ENCODE measurements at places on chromosomes 2 and 18.

GRCh38 chr2:85605406-85606115 is 3.1 kb upstream of the TMEM150A start:
- DNase-seq, result no peak

GRCh38 chr2:17754773-17755425 is 961 bp downstream of the GEN1 start:
- DNase-seq, result no peak

GRCh38 chr2:18381386-18381785 is 179.1 kb downstream of the RDH14 start:
- DNase-seq, result no peak

GRCh38 chr2:113390124-113390849 is 47.2 kb upstream of the ZNG1B start:
- DNase-seq, result no peak

DNA sequence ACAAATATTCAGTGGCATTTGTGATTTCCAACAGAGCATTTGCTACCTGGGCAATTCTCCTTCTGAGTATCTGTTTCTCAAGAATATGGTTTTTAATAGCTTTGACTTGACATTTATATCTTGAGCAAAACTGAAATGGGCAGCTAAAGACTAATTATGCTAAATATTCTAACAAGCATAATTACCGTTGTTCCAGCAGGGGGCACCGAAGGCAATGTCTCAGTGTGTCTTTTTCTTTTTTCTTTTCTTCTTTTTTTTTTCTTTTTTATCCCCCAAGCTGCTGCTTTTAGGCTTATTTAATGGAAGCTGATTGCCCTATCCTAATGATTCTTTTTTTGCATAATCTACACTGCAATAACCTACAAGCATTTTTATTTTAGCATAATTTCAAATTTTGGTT is 138.9 kb upstream of the NABP1 start:
- no peak for DNase-seq

- no peak for DNase-seq
These were observed 65.7 kb downstream of the TRABD2A start for GRCh38 chr2:84815146-84815545.

GRCh38 chr18:55588111-55588869 is at the start of gene TCF4:
Gene TCF4, minus strand, starts transcription at chr18:55588192. Its CDS starts 1,076 bp downstream, at chr18:55587116.
- DNase-seq, result peak; percentile 54

- no peak for DNase-seq
These were observed 49.4 kb downstream of the PLEKHM3 start for GRCh38 chr2:207975921-207976320.

- DNase-seq, result no peak
These were observed 236.9 kb downstream of the AGPS start for GRCh38 chr2:177629357-177630024.

DNA sequence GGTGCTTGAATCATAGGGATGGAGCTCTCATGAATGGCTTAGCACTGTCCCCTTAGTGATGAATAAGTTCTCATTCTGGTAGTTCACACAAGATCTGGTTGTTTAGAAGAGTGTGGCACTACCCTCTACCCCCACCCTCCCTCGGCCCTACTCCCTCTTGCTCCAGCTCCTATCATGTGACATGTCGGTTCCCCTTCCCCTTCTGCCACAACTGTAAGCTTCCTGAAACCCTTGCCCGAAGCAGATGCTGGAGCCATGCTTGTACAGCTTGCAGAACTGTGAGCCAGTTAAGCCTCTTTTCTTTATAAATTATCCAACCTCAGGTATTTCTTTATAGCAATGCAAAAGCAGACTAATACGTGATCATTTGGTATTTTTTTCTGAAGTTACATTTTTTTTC is 1012.6 kb downstream of the BCL11A start:
- DNase-seq, result no peak

GRCh38 chr2:221850076-221850475 is 278.0 kb upstream of the EPHA4 start:
- no peak for DNase-seq

DNA sequence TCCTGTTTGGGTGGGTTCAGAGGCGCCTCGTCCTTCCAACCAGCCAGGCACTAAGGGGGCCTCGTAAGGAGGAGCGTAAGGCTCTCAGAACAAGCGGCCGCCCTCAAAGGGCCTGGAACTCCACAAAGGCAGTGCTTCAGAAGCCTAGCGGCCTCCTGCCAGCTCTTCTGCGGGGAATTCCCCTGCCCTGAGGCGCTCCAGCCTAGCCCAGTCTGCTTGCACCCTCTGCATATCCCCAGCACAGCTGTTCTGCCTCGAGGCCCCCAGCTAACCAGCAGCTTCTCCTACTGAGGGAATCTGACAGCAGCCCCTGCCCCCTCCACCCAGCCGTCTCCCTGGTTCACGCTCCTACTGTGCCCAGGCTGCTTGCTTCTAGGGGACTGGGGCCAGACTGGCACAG is 265.9 kb downstream of the TFCP2L1 start:
- DNase-seq, result no peak

DNA sequence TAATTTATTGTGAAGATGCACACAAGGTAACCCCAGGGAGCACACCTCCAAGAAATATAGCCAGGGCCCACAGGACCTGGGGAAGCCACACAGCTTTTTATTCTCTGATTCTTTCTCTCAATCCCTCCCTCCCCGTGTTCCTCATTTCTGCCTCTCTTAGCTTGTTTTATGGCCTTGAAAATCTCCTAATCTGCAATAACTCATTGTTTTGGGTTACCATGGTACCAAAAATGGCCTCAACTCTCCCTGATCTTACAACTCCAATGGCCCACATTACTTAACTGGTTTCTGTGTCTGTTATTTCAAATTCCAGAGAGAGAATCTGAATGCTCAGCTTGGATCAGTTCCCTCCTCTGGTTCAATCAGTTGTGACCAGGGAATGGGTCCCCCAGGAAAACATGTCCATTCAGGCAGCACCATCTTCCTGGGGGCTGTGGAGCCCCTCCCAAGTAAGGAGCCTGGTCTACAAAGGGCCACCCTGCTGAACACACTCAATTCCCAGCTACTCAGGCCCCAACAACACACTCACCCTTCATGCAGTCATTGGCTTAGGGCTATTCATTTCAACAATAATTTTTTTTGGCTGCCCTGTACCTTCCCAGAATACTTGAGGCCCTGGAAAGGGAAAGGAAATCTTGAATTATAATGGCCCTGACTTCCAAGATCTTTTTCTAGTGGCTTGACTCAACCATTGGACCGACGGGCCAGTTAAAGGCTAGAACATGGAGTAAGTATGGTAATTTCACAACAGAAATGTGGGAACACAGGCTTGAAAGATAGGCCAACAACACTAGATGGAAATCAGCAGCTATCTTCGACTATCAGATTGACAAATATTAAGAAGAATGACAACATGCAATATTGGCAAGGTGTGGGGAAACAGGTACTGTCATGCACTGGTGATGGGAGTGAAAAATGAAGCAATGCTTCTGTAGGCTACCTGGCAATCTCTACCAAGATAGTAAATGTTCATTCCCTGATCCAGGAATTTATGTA is 41.6 kb upstream of the ST3GAL5 start:
- DNase-seq, result no peak

GRCh38 chr2:218363736-218364135 is 7.1 kb downstream of the CATIP start:
- DNase-seq, result no peak

DNA sequence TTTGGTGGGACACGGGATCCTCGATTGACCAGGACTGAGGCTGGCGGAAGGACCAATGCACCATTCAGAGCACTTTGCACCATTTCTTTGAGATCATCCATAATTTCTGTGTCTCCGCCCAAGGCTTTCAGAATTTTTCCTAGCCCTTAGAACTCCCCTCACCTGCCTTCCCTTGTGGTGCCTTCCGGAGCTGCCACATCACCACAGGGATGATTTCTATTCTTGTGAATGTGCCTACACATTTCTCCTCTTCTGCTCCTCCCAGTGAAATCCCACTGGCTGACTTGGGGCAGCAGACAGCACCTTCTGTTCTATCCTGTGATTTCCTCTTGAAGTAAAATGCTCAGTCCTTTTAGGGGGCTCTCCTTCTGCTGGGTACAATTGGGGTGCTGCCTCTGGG is 11.2 kb downstream of the ACOXL start:
- no peak for DNase-seq

GRCh38 chr2:121279476-121280220 is 5.4 kb downstream of the TFCP2L1 start:
- no peak for DNase-seq

DNA sequence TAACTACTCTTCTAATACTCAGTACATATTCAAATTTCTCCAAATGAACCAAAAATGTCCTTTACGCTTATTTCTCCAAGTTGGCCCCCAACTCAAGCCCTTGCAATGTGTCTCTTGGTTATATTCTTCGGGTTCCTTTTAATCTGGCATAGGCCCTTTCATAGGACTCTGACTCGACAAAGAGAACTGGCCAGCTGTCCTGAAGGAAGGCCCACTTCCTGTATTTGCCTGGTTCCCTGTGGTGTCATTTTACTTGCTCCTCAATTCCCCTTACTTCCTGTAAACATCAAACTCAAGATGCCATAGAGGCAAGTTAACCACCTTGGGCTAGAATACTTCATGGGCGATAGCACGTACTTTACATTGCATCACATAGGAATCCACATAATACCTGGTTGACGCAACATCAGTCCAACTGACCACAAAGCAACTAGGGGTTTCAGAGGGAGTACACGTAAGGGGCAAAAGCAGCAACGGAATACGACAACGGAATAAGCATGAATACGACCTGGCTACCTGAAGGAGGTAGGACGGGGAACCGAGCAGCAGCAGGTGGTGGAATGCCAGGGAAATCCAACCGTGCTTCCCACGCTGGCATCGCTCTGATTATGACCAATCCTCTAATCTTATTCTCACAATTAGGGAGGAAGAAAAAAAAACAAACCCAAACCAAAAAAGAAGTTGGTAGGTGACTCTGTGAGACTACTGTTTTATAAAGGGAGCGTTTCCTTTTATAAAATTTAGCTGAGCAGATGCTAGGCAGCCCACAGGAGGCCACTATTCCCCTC is 823 bp upstream of the GORASP2 start:
- peak; percentile 21 for DNase-seq

- DNase-seq, result no peak
These were observed 7.3 kb downstream of the IER3IP1 start for GRCh38 chr18:47168913-47169312.

DNA sequence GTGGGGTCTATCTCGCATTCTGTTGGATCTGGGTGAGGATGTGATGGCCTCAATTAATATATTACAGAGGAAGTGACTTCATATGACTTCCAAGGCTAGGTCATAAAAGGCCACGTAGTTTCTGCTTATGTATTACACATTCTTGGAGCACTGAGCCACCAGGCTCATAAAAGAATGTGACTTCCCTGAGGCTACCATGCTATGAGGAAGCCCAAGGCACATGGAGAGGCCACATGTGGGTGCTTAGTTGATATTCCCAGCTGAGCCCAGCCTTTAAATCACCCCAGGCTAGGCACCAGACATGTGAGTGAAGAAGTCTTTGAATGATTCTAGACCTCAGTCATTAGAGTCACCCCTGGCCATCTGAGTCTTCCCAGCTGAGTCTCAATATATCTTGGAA is 13.3 kb upstream of the REEP1 start:
- no peak for DNase-seq

DNA sequence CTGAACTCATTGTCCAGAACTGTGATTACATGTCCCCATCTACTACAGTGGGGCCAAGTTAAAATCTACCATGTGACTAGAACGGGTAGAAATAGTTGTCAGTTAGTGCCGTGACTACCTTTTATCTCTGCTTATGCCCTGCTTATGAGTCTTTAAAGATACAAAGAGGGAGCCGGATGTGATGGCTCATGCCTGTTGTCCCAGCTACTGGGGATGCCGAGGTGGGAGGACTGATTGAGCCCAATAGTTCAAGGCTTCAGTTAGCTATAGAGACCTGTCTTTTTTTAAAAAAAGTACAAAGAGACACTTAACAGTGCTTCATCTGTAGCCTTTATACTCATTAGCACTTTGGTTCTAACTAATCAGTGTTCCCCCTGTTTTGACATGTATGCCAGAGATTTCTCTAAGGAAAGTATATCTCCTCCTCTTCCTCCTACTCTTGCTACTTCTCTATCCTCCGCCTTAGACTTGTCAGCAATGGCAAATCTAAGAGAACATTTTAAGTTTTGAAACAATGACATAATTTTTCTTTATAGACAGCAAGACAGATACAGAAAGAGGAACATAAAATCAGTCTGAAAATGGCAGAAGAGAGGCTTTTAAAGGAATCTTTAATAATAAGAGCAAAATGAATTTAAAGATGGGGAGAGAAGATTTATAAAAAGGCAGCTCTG is 45.0 kb downstream of the NBEAL1 start:
- DNase-seq, result no peak

DNA sequence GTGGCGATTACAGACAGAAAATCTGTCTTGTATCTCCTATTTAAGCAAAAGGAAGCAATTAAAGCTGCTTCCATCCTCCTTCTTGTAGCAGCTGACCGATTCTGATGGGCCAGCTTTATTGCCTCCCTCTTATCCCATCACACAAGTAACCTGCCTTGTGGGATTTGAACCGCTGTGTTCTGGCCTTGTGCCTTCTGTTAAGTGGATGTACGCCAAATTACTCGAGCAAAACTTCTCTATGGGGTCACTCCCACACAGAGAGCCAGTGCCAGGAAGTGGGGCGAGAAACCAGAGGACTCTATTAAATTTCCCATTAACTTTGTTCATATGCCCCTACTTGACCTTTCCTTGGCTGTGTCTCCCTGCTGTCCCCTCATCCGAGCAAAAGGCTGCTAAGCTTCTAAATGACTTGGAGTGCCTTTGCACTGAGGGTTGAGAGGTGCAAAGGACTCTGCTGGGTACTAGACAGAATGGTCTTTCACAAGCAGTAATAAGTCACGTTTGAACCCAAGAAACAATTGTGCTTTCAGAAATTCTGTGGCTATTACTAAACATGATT is 672.5 kb downstream of the MBD2 start:
- no peak for DNase-seq

DNA sequence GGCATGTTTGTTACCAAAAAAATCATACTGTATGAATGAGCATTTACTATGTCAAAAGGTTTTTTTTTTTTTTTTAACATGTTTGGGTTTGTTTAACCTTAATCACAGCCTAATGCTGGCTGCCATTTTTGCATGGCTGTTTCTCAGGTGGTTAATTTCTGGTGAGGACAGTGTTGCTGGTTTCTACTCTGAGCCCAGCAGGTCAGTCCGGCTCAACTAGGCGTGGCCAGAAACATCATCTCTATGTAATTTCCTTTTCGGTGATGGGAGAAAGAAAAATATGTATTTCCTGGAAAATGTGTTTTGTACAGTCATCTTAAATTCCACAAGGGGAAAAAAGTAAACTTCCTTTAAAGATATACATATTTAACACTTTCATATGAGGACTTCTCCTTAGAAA is 24.9 kb upstream of the BZW1 start:
- DNase-seq, result no peak

DNA sequence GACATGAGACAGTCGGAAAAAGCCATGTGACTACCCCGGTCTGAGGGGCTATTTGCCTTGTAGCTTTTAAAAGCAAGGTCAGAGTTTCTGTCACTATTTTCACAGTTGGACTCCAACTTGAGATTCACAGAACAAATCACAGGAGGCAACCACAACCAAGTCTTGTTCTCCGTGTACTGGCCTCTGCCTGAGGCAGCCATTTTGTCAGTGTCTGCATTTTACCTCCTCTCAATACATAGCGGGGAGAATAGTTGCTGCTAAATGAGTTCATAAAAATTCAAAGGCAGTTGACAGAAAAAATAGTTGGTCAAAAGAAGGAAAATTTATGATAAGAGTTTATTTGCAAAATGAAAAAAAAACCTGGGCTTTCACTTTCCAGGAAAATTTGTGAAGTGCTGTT is 501.4 kb downstream of the CCDC85A start:
- DNase-seq, result no peak

- no peak for DNase-seq
These were observed 41.1 kb downstream of the MYO7B start for GRCh38 chr2:127576433-127577207.

Measured in nucleus accumbens (tissue), 56 donors.